Endodermal cell (in vitro differentiated cells): ENCODE measurements at places on chromosomes 4 and X.

DNA sequence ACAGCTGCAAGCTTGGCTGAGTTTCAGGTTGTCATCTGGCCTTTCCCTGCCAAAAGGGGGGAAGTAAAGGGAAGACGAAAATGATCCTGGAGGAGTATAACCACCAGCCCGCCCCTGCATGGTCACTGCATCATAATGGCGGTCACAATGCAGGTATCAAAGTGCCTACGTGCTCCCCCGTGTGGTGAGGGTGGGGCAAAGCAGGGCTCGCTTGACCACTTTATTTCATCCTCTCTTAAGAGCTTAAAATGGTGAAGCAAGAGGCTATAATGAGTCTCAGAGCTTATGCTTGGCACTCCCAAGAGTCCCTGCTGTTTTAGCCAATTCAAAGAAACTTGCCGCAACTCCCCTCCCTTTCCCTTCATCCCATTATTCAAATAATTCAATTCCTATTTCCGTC is 105.6 kb downstream of the APOOL start:
- no peak overlapping the region for H3K27ac ChIP-seq
- H3K4me1 ChIP-seq = no peaks in the 10 kb centered on the region
- H3K36me3 ChIP-seq = no peaks in the 10 kb centered on the region
- peak; percentile 83 for DNase-seq
- no peaks in the 10 kb centered on the region for H3K27me3 ChIP-seq

GRCh38 chr4:59597536-59598329 is 1602.4 kb upstream of the ADGRL3 start:
- H3K36me3 ChIP-seq = no peaks in the 10 kb centered on the region
- no peak for DNase-seq
- H3K27me3 ChIP-seq = no peaks in the 10 kb centered on the region
- no peaks in the 10 kb centered on the region for H3K4me1 ChIP-seq
- H3K27ac ChIP-seq = no peak overlapping the region

DNA sequence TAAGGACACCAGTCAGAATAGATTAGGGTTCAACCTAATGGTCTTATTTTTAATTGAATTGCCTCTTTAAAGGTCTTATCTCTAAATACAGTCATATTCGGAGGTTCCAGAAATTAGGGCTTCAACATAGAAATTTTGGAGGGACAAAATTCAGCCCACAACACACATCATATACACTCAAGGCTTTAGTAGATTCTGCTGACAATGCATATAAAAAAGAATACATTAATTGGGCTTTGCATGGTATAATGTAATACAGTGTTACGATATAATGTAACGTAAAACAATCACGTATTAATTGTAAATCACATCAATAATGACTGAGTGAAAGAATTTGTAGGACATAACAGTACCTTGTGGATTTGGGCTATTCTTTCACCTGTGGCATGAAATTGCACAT is 787.8 kb downstream of the STIM2 start:
- no peaks in the 10 kb centered on the region for H3K36me3 ChIP-seq
- H3K27me3 ChIP-seq = no peaks in the 10 kb centered on the region

GRCh38 chr4:112118742-112119352 is 26.4 kb upstream of the FAM241A start:
- H3K4me3 ChIP-seq = no peak overlapping the region
- no peak for DNase-seq
- H3K27me3 ChIP-seq = peaks cover 22% of the 10 kb centered on the region
- no peaks in the 10 kb centered on the region for H3K36me3 ChIP-seq
- no peaks in the 10 kb centered on the region for H3K4me1 ChIP-seq
- no peak overlapping the region for H3K27ac ChIP-seq

- no peaks in the 10 kb centered on the region for H3K4me1 ChIP-seq
- no peak overlapping the region for H3K4me3 ChIP-seq
- DNase-seq = no peak
- H3K36me3 ChIP-seq = no peaks in the 10 kb centered on the region
- no peaks in the 10 kb centered on the region for H3K27me3 ChIP-seq
- no peak overlapping the region for H3K27ac ChIP-seq
Observed at GRCh38 chrX:153624196-153625091, 22.6 kb upstream of the DUSP9 start.

GRCh38 chrX:41100200-41100599 is 15.0 kb downstream of the USP9X start:
- no peaks in the 10 kb centered on the region for H3K27me3 ChIP-seq
- no peak overlapping the region for H3K27ac ChIP-seq
- peaks cover 6% of the 10 kb centered on the region for H3K36me3 ChIP-seq

DNA sequence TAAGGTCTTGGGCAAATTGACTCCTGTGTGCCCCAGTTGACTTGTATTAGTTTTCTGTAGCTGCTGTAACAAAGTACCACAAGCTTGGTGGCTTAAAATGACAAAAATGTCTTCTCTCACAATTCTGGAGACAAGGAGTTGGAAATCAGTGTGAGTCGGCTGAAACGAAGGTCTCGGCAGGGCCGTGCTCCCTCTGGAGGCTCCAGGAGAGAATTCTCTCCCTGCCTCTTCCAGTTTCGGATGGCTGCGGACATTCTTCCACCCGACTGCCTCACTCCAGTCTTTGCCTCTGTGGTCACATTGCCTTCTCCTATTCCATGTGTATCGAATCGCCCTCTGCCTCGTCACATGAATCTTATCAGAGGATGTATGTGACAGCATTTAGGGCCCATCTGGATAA is 66.0 kb upstream of the PHOX2B start:
- H3K36me3 ChIP-seq = no peaks in the 10 kb centered on the region
- H3K27me3 ChIP-seq = peaks cover 37% of the 10 kb centered on the region
- no peak overlapping the region for H3K4me3 ChIP-seq
- H3K4me1 ChIP-seq = no peaks in the 10 kb centered on the region
- H3K27ac ChIP-seq = no peak overlapping the region

GRCh38 chrX:74902806-74903205 is 22.4 kb downstream of the NEXMIF start:
- no peaks in the 10 kb centered on the region for H3K4me1 ChIP-seq
- no peak overlapping the region for H3K4me3 ChIP-seq
- H3K27me3 ChIP-seq = no peaks in the 10 kb centered on the region
- no peaks in the 10 kb centered on the region for H3K36me3 ChIP-seq
- H3K27ac ChIP-seq = no peak overlapping the region

- no peaks in the 10 kb centered on the region for H3K4me1 ChIP-seq
- no peak overlapping the region for H3K27ac ChIP-seq
- H3K27me3 ChIP-seq = no peaks in the 10 kb centered on the region
- peaks cover 54% of the 10 kb centered on the region for H3K36me3 ChIP-seq
- no peak overlapping the region for H3K4me3 ChIP-seq
Observed at GRCh38 chrX:1419545-1420355, 27.8 kb upstream of the SLC25A6 start.

DNA sequence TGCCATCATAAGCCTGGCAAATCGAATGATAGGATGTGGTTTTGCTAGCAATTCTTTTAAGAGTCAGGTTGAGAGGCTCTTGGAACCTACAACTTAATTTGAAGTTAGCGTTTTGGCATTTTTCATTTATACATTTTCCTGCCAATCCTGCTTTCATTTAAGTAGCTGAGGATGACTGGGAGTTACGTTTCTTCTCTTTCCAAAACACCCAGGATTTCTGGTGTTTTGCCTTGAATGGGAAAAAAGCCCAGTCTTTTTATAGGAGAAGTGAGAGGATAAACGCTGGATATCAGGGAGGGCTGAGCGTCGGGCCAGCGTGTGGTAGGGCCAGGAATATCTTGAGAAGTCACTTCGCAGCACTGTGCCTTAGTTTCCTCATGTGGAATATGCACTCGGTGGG is 174.2 kb upstream of the HAND2 start:
- no peak for DNase-seq
- H3K4me3 ChIP-seq = no peak overlapping the region
- H3K27me3 ChIP-seq = no peaks in the 10 kb centered on the region
- H3K36me3 ChIP-seq = no peaks in the 10 kb centered on the region
- no peak overlapping the region for H3K27ac ChIP-seq

DNA sequence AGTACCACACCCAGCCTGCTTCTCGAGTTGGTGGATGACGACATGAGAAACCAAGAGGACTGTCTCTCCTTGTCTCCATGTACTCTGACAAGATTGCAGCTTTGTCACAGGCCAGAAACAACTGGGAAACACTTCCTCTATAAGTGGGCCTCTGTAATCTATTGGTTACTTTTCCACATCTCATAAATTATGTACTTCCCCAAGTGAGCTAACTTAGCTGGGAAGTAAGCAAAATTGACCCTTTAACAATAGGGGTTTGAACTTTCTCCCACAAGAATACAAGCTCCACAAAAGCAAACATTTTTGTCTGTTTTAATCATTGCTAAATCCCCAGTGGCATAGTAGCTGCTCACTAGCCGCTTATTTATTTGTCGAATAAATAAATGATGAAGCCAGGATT is 14.1 kb upstream of the USO1 start:
- H3K27ac ChIP-seq = no peak overlapping the region
- no peaks in the 10 kb centered on the region for H3K27me3 ChIP-seq
- H3K4me3 ChIP-seq = no peak overlapping the region
- peak; percentile 3 for DNase-seq
- no peaks in the 10 kb centered on the region for H3K4me1 ChIP-seq

- peaks cover 21% of the 10 kb centered on the region for H3K4me1 ChIP-seq
- H3K4me3 ChIP-seq = no peak overlapping the region
- H3K36me3 ChIP-seq = no peaks in the 10 kb centered on the region
- H3K27me3 ChIP-seq = no peaks in the 10 kb centered on the region
- DNase-seq = no peak
- H3K27ac ChIP-seq = no peak overlapping the region
Observed at GRCh38 chr4:30833206-30833605, 113.0 kb downstream of the PCDH7 start.

DNA sequence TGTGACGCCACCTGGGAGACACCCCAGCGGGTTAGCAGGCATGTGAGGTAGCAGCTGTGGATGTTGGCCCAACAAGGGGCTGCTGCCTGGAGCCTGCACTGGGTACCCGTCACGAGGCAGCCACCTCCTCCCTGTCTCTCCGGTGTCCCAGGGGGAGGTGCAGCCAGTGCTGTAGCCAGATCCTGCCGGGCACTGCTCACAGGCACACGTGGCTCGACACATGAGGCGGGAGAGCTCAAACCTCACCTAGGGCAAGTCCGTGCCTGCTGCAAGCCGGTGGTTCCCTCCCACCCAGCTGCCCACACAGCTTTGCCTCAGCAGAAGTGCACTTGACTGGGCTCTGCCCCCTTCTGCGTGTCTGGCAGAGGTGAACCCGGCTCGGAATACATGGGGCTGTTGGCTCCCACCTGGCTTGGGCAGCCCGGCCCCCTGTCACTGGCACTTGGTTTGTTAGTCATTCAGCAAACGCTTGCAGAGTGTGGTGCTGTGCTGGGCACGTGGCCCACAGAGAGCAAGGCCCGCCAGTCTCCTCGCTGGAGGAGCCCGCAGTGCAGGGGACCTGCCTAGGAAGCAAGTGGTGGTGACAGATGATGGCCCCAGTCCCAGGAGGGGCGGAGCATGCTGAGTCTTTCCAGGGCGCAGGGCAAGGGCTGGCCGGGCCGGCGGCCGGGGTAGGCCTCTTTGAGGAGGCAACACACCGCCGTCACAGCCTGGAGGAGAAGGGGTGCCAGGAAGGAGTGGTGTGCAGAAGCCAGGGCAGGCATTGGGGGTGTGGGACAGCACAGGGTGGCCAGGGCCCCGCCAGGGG is 10.1 kb upstream of the SH3TC1 start:
- H3K4me3 ChIP-seq = no peak overlapping the region
- H3K36me3 ChIP-seq = no peaks in the 10 kb centered on the region
- H3K27ac ChIP-seq = no peak overlapping the region
- no peaks in the 10 kb centered on the region for H3K4me1 ChIP-seq
- DNase-seq = no peak

GRCh38 chr4:78613522-78614321 is 62.2 kb downstream of the ANXA3 start:
- peaks cover 3% of the 10 kb centered on the region for H3K4me1 ChIP-seq
- H3K27me3 ChIP-seq = peaks cover 12% of the 10 kb centered on the region
- H3K36me3 ChIP-seq = peaks cover 30% of the 10 kb centered on the region

DNA sequence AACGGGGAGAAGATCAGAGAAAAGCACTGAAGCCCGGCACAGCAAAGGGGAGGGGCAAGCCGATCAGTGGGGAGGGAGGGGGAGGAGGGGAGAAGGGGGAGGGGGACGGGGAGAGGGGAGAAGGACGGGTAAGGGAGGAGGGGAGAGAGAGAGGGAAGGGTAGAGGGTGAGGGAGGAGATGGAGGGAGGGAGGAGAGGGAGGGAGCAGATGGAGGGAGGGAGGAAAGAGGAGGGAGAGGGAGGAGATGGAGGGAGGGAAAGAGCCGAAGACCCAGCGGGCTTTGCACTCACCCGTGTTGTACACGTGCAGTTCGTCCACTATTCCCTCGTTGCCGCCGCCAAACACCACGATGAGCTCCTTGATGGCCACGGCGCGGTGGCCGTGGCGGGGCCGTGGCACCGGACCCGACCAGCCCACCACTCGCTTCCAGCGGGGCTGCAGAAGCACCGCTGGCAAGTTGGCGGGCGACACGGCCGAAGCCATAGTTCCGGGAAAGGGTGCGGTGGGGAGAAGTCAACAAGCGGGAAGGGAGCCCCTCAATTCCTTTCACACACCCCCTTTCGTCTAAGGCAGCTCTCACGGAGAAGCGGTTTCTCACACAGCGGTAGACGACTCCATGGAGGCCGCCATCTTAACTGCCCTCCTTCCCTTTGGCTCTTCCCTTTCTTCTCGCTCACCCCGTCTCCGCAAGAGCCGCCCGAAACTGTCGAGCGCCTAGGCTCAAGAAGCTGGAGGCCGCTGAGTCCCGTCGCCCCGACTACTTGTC is 1.1 kb downstream of the HCFC1 start:
- H3K27ac ChIP-seq = peak overlapping the region; percentile 99
- H3K4me3 ChIP-seq = peak overlapping the region; percentile 89
- no peaks in the 10 kb centered on the region for H3K27me3 ChIP-seq
- peaks cover 9% of the 10 kb centered on the region for H3K4me1 ChIP-seq

GRCh38 chr4:60345392-60345791 is 854.7 kb upstream of the ADGRL3 start:
- H3K27me3 ChIP-seq = no peaks in the 10 kb centered on the region
- H3K4me1 ChIP-seq = no peaks in the 10 kb centered on the region
- no peak overlapping the region for H3K4me3 ChIP-seq
- DNase-seq = no peak
- H3K27ac ChIP-seq = no peak overlapping the region

DNA sequence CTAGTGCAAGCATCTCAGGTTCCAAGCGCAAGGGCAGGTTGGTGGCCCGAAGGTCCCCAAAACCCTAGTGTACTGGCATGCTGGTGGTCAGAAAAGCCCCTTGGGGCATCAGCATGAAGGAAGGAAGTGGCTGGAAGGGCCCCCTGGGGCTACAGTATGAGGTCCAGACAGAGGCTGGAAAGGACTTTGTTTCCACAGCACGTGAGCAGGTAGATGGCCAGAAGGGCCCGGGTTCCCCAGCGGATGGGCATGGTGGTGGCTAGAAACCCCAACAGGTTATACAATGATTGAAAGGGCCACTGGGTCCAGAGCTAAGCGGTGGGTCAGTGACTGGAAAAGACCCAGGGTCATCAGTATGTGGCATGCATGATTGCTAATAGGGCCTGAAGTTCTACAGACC is 34.7 kb upstream of the DCAF8L1 start:
- no peak overlapping the region for H3K4me3 ChIP-seq
- no peak overlapping the region for H3K27ac ChIP-seq
- H3K4me1 ChIP-seq = no peaks in the 10 kb centered on the region

GRCh38 chr4:14110407-14110806 is 482.9 kb upstream of the BOD1L1 start:
- H3K27ac ChIP-seq = no peak overlapping the region
- H3K36me3 ChIP-seq = no peaks in the 10 kb centered on the region
- no peak overlapping the region for H3K4me3 ChIP-seq
